Tibial nerve (tissue), 4 donors: ENCODE measurements at places on chromosomes 4 and X. TPM values are rescaled to one million over a fixed set of nuclear protein-coding genes. Genes with fewer than 3 reads are reported as not detected.

DNA sequence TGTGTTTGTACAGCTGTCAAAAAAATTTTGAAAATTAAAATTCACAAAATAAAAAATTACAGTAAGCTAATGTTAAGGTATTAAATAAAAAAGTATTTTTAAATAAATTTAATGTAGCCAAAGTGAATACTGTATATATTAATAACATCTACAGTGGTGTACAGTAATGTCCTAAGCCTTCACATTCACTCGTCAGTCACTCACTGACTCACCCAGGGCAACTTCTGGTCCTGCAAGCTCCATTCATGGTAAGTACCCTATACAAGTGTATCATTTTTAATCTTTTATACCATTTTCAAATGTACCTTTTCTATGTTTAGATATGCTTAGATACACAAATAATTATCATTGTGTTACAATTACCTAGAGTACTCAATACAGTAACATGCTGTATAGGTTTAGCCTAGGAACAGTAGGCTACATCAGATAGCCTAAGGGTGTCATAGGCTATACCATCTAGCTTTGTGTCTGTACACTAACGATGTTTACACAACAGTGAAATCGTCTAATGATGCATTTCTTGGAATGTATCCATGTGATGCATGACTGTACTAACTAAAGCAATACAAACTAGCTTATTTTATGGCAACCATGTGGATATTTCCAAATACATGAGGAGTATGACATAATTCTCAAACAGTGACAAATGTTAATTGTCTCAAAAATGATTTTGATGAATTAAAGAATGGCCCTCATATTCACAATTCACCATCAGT lies 13.7 kb downstream of the DDX60 start:
- DNase-seq: no peak

GRCh38 chr4:89071311-89071710 lies 14.3 kb upstream of the FAM13A start:
- no peak for DNase-seq

The SMIM10 gene
- total RNA-seq: 16.8 TPM

DNA sequence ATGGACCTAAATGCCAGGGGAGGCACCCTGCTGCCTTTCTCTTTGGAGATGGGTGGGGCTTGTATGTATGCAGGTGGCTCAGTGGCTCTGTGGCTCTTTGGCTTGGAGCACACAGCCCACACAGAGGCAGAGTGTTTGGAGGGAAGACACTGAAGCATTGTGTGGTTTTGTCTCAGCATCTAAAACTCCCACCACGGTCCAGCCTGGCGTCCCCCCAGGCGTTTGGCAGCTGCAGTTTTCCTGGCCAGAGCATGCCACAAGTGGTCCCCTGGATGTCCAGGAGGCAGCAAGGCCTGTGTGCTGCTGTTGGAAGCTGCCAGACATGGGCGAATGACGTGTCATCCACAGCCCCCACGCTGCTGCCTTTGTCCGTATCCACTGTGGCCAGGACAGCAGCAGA lies 32.2 kb upstream of the PSAPL1 start:
- DNase-seq: no peak

DNA sequence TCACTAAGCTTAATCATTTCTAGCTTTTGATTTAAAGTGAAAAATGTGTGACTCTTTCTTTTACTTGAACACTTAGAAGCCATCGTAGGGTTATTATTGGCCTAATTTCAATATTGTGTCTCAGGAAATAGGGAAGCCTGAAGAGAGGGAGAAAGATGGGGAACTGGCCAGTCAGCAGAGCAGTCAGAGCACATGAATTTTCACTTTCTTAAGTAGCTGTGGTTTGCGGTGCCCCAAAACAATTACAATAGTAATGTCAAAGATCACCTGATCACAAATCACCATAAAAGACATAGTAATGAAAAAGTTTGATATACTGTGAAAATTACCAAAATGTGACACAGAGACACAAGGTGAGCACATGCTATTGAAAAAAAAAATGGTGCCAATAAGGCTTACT lies 45.5 kb downstream of the CENPC start:
- no peak for DNase-seq

GRCh38 chrX:17160975-17161374 lies 214.0 kb upstream of the NHS start:
- no peak for DNase-seq

The GC gene
- total RNA-seq: not detected

The SRPX2 gene
- total RNA-seq: 62.4 TPM

GRCh38 chr4:74631338-74631737 lies 163.0 kb downstream of the BTC start:
- DNase-seq: no peak

The ARX gene
- total RNA-seq: not detected

GRCh38 chrX:95152810-95153209 lies 1478.8 kb downstream of the FAM133A start:
- DNase-seq: no peak

The DGAT2L6 gene
- not detected for total RNA-seq
